ENCODE measurements at places on chromosomes 13 and 19.
A peak's percentile ranks its signal among the peaks of the same experiment; 100 is the strongest.

DNA sequence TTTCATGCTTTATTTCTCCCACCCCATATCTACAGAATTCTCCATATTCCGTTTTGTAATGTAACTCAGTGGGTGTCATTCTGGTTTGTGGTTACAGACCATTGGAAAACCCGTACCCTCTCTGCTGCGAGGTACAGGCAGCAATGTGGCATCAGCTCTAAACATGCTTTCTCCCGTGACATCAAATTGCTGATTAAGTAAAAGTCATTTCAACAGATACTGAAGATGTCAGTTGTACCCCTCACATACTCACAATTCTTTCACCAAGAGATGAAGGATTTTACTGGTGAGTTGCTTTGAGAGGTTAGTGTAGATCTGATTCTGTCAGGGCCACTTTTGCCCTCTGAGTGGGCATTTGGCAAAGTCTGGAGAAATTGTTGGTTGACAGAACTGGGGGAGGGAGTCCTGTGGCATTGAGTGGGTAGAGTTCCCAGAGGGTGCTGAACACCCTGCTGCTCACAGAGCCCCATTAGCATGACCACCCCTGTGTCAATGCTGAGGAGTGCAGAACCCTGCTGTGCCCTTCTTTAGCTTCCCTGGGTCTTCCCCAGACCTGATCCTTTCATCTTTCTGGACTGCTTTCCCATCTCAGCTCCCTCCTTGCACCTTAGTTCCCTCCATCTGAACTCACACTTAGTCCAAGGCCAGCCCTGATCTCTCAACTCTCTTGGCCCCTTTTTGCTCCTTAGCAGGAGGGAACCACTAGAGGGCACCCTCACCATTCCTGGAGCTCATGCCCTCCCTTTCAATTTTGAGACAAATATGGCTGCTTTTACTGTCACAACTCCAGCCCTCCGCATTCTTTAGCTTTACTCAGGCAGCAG is 39.9 kb upstream of the CEACAM8 start:
- peak; percentile 60 for DNase-seq

GRCh38 chr13:101985321-101985720 is 416.5 kb downstream of the FGF14 start:
- no peak for DNase-seq

DNA sequence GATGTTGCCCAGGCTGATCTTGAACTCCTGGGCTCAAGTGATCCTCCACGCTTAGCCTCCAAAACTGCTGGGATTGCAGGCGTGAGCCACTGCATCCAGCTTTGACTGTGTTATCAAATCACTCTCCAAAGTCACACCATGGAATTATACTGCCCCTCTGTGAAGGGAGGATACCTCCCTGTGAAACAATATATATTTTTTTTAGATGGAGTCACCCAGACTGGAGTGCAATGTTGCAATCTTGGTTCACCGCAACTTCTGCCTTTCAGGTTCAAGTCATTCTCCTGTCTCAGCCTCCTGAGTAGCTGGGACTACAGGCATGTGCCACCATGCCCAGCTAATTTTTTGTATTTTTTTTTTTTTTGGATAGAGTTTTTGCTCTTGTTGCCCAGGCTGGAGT is 7.7 kb downstream of the TYK2 start:
- no peak for DNase-seq

DNA sequence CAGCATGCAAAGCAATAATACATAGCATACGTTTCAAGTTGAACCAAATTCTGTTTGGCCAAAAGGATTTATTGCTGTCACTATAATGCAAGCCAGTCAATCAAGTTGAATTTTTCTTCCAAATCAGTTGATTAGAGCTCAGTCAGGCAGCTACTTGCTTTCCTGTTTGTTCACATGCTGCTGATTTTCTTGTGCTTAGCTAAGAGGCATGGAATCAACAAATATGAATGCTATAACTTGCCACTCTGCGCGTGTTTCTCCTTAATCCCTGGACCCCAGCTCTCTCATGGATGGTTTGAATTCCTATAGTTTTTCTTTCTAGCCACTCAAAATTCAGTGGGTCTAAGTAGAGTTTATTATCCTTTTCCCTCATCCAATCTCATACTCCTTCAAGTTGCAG is 311.3 kb downstream of the KLF5 start:
- no peak for DNase-seq

DNA sequence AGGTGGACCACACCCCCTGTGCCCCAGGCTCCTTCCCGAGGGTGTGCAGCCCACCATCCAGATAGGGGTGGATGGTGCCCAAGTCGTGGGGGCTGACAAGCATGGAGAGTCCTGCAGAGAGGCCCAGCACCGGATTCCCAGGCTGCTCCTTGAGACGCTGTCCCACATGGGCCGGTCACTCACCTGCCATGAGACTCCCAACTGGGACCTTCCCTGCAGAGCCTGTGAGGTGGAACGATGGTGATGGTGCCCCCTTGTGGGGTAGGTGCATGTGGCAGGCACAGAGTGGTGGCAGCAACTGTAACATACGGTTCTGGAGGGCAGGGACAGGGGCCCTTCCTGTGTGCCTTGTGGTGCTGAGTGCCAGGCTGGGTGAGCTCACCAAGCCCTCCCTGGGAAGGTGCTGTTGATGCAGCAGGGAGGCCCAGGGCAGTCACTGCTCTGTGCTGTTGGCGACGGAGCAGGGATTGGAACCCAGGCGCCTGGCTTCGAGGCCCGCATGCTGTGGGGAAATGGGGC is 33.1 kb downstream of the PPP1R37 start:
- peak; percentile 52 for DNase-seq

- DNase-seq, result no peak
These were observed 64.1 kb downstream of the FGF9 start for GRCh38 chr13:21734961-21735360.

GRCh38 chr19:12202250-12202649 is 39.4 kb downstream of the ZNF136 start:
- peak; percentile 15 for DNase-seq

DNA sequence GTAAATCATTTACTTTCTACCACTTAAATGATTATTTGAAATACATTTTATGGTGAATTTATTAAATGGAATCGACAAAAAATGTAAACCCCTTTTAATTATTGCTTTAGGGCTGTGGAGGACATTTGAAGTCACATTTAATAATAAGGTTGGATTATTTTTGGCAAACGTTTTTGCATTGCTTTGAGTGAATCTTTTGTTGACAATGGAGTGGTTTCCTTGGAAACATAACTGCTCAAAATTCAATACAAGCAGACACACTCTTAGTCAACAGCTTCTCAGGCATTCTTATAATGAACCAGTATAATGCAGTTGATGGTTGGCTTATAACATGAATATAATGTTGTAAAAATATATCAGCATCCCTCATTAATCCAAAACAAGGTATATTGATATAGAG is 104.7 kb downstream of the DCLK1 start:
- no peak for DNase-seq
